Activated CD4-positive, alpha-beta memory T cell treated with anti-CD3 and anti-CD28 coated beads, Interleukin-2, amount 10 ng/mL, durations not matched to agents 7 days and 5 days (primary cell): ENCODE measurements at places on chromosomes 2 and 18. TPM values are rescaled to one million over a fixed set of nuclear protein-coding genes. Genes with fewer than 3 reads are reported as not detected.

GRCh38 chr18:46464926-46465655, 191.9 kb downstream of the LOXHD1 start:
- no peaks in the 10 kb centered on the region for H3K36me3 ChIP-seq
- no peak overlapping the region for H3K27ac ChIP-seq
- no peak for DNase-seq
- H3K4me1 ChIP-seq: no peaks in the 10 kb centered on the region
- peaks cover 13% of the 10 kb centered on the region for H3K27me3 ChIP-seq

- H3K36me3 ChIP-seq: no peaks in the 10 kb centered on the region
- H3K27ac ChIP-seq: no peak overlapping the region
Measured at GRCh38 chr2:130864830-130865800, 28.4 kb downstream of the ARHGEF4 start.

DNA sequence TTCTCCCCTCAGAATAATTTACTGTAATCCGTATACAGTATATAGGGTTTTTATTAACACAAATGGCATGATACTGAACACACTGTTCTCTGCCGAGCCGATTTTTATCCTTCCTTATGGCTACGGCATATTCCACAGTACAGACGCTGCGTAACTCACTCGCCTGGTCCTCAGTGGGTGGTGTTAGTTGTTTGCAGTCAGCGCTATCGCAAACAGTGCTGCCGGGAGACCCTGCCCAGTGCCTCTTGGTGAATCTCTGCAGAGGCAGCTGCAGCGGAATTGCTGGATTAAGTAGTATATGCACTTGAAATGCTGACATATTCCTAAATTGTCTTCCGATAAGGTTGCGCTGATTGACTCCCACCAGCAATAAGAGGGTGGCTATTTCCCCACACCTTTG, 73.9 kb downstream of the MARCO start:
- DNase-seq: no peak
- no peak overlapping the region for H3K4me3 ChIP-seq
- H3K27me3 ChIP-seq: peaks cover 7% of the 10 kb centered on the region
- H3K27ac ChIP-seq: no peak overlapping the region
- no peaks in the 10 kb centered on the region for H3K36me3 ChIP-seq

- H3K27me3 ChIP-seq: no peaks in the 10 kb centered on the region
- DNase-seq: no peak
- no peak overlapping the region for H3K4me3 ChIP-seq
- no peaks in the 10 kb centered on the region for H3K36me3 ChIP-seq
- no peaks in the 10 kb centered on the region for H3K4me1 ChIP-seq
- H3K27ac ChIP-seq: no peak overlapping the region
Measured at GRCh38 chr2:67561457-67561965, 164.4 kb downstream of the ETAA1 start.

GRCh38 chr2:52141076-52141475, 1109.1 kb upstream of the NRXN1 start:
- no peak overlapping the region for H3K4me3 ChIP-seq
- no peaks in the 10 kb centered on the region for H3K27me3 ChIP-seq
- no peak for DNase-seq
- no peaks in the 10 kb centered on the region for H3K36me3 ChIP-seq

DNA sequence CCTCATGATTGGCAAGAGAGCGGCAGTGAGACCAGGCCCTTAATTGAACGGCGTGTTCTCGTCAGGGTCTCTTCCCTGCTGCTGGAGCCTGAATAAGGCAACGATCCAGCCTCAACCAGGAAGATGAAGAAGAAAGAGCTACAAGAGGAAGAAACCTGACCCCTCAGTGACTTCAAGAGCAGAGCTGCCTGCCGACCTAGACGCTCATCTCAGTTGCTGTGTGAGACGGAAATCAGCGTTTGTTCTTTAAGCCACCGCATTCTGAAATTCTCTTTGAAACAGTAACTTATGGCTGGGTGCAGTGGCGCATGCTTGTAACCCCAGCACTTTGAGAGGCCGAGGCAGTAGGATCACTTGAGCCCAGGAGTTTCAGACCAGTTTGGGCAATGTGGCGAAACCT, 29.6 kb upstream of the KCNG3 start:
- no peak overlapping the region for H3K27ac ChIP-seq
- no peaks in the 10 kb centered on the region for H3K4me1 ChIP-seq
- no peak for DNase-seq
- peaks cover 2% of the 10 kb centered on the region for H3K27me3 ChIP-seq
- no peaks in the 10 kb centered on the region for H3K36me3 ChIP-seq
- no peak overlapping the region for H3K4me3 ChIP-seq

DNA sequence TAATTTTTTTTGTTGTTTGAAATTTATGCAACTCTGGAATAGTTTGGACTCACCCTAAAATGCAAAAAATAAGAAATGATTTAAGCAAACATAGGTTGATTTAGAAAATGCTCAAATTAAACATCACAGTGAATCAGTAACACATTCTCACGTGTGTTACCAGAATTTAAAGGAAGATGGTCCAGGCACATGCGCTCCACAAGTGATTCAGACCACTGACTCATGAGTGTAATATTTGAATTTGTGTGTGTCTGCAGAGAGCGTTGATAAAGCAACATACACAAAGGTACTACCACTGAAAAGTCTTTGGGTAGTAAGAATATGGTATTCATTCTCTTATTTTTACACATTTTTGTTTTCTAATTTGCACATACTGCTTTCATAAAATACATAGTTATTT, 7.9 kb downstream of the SS18 start:
- peaks cover 61% of the 10 kb centered on the region for H3K36me3 ChIP-seq
- DNase-seq: no peak
- H3K27me3 ChIP-seq: no peaks in the 10 kb centered on the region
- H3K27ac ChIP-seq: no peak overlapping the region
- no peak overlapping the region for H3K4me3 ChIP-seq

DNA sequence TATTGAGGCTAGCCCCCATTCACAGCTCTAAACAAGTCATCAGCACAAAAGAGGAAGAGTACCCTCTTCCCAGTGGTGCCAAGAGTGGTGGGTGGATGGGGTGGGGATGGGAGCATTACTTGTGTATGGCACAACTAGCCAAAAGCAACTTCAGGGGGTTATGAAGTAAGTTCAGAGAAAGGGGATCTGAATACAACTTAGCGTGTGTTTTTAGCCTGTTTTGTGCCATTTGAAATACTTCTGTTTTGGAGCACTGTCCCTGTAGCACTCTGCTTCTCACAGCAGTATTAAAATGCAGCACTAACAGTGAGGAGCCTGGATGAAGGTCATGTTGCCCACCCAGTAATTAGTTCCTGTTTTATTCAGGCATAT, 113.5 kb downstream of the CRIM1 start:
- H3K4me3 ChIP-seq: no peak overlapping the region
- no peak overlapping the region for H3K27ac ChIP-seq
- no peak for DNase-seq
- H3K36me3 ChIP-seq: no peaks in the 10 kb centered on the region
- H3K27me3 ChIP-seq: no peaks in the 10 kb centered on the region

GRCh38 chr18:53261241-53261640, 921.2 kb downstream of the DCC start:
- H3K27me3 ChIP-seq: no peaks in the 10 kb centered on the region
- no peak for DNase-seq
- no peaks in the 10 kb centered on the region for H3K4me1 ChIP-seq

DNA sequence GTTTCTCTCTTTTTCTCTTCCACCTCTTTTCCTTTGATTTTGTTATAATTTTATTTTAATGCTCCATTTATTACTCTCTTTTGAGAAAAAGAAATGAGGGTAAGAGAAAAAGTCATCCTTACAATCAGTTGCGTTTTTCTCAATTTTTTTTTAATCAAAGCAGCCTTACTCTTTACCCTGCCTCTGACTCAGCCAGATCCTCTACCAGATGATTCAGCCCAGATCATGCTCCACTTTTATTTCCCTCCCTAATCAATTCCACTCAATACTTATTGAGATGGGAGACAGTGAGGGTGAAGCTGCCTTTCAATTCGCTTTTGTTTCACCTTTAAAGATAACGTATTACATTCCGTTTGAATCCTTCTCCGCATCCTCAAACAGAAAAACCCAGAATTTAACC, 337.9 kb downstream of the SATB2 start:
- no peaks in the 10 kb centered on the region for H3K4me1 ChIP-seq
- H3K27ac ChIP-seq: no peak overlapping the region
- no peaks in the 10 kb centered on the region for H3K27me3 ChIP-seq
- H3K36me3 ChIP-seq: no peaks in the 10 kb centered on the region
- DNase-seq: no peak

- no peaks in the 10 kb centered on the region for H3K36me3 ChIP-seq
- DNase-seq: no peak
- no peak overlapping the region for H3K4me3 ChIP-seq
- H3K27ac ChIP-seq: no peak overlapping the region
- no peaks in the 10 kb centered on the region for H3K4me1 ChIP-seq
Measured at GRCh38 chr2:105450471-105450870, 51.6 kb upstream of the FHL2 start.

DNA sequence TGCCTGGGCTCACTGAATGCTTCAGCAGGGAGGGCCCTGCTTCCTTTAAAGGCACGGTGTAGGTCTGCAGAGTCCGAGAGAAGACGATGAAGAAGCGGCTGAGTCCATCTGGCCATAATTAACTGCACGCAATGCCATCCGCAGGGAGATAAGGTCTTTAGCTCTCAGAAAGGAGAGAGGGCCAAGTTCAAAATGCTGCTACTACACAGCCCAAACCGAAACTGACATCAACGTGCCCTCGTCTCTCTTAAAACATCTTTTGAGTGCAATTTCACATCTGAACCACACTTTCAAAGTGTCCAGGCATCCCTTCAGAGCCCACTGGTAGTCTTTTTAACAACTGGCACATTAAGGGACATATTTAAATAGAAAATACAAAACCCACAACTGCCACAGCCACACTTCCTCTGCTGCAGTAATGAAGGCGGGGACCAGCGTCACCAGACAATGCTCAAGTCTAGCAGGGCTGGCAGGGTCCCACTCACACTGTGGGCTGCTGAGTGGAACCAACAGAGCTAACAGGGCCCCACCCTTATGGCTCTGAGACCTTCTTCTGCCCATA, 35.8 kb downstream of the ST3GAL5 start:
- H3K4me3 ChIP-seq: peak overlapping the region; percentile 84
- H3K27me3 ChIP-seq: no peaks in the 10 kb centered on the region
- peak overlapping the region; percentile 100 for H3K27ac ChIP-seq
- H3K4me1 ChIP-seq: peaks cover 70% of the 10 kb centered on the region
- peak; percentile 80 for DNase-seq

- H3K36me3 ChIP-seq: no peaks in the 10 kb centered on the region
- H3K4me1 ChIP-seq: no peaks in the 10 kb centered on the region
- no peak overlapping the region for H3K4me3 ChIP-seq
- peaks cover 13% of the 10 kb centered on the region for H3K27me3 ChIP-seq
Measured at GRCh38 chr18:46466234-46467160, 190.5 kb downstream of the LOXHD1 start.

GRCh38 chr2:71611781-71612527, 158.6 kb downstream of the DYSF start:
- no peaks in the 10 kb centered on the region for H3K4me1 ChIP-seq
- peaks cover 3% of the 10 kb centered on the region for H3K27me3 ChIP-seq
- H3K4me3 ChIP-seq: no peak overlapping the region
- H3K27ac ChIP-seq: no peak overlapping the region
- peak; percentile 7 for DNase-seq

DNA sequence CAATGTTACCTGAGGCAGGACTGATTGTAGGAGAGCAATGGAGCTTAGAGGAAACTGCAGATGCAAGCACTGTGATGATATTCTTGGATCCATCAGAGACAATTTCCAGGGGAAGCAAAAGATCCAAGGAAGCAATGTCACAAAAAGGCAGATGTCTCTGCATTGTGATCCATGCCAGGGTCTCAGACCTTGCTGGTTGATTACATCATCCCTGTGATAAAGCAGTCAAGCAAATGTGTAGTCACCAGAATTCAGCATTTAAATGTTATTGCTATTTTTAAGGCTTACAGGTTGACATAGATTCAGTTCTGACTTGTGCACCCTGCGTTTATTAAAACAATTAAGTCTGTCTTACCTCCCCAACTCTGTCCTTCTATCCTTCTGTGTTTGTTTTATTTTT, 56.8 kb upstream of the CCDC85A start:
- no peak for DNase-seq
- no peak overlapping the region for H3K27ac ChIP-seq
- no peaks in the 10 kb centered on the region for H3K36me3 ChIP-seq
- H3K4me3 ChIP-seq: no peak overlapping the region
- H3K4me1 ChIP-seq: no peaks in the 10 kb centered on the region
- H3K27me3 ChIP-seq: no peaks in the 10 kb centered on the region

- H3K27ac ChIP-seq: no peak overlapping the region
- H3K36me3 ChIP-seq: no peaks in the 10 kb centered on the region
- no peaks in the 10 kb centered on the region for H3K27me3 ChIP-seq
- no peak overlapping the region for H3K4me3 ChIP-seq
- H3K4me1 ChIP-seq: no peaks in the 10 kb centered on the region
Measured at GRCh38 chr2:182426082-182426917, 536 bp downstream of the PDE1A start.

- H3K4me3 ChIP-seq: no peak overlapping the region
- DNase-seq: no peak
- peaks cover 6% of the 10 kb centered on the region for H3K4me1 ChIP-seq
- peak overlapping the region; percentile 0 for H3K27ac ChIP-seq
- peaks cover 92% of the 10 kb centered on the region for H3K36me3 ChIP-seq
Measured at GRCh38 chr2:224847381-224847780, 131.2 kb upstream of the CCDC195 start.

- H3K27me3 ChIP-seq: no peaks in the 10 kb centered on the region
- peak overlapping the region; percentile 0 for H3K4me3 ChIP-seq
- peaks cover 34% of the 10 kb centered on the region for H3K36me3 ChIP-seq
- H3K4me1 ChIP-seq: peaks cover 37% of the 10 kb centered on the region
- DNase-seq: no peak
Measured at GRCh38 chr2:112777036-112777435, 7.3 kb downstream of the IL1A start.

- H3K4me1 ChIP-seq: no peaks in the 10 kb centered on the region
- no peaks in the 10 kb centered on the region for H3K36me3 ChIP-seq
- no peak for DNase-seq
- peaks cover 3% of the 10 kb centered on the region for H3K27me3 ChIP-seq
- H3K4me3 ChIP-seq: no peak overlapping the region
- no peak overlapping the region for H3K27ac ChIP-seq
Measured at GRCh38 chr2:100223502-100223901, 81.1 kb upstream of the AFF3 start.

STPG4 gene
- not detected for total RNA-seq

KCTD1 gene
- total RNA-seq: 5.6 TPM

CYRIA gene
- total RNA-seq: 0.10 TPM

ABCA12 gene
- not detected for total RNA-seq

PRKAG3 gene
- not detected for total RNA-seq

KLHL30 gene
- not detected for total RNA-seq

VIT gene
- total RNA-seq: not detected

MROH2A gene
- not detected for total RNA-seq

NYAP2 gene
- not detected for total RNA-seq
